ENCODE measurements at places on chromosomes 6 and 20.

GRCh38 chr20:52420805-52421204 is 229.2 kb upstream of the ZFP64 start:
- DNase-seq = no peak

DNA sequence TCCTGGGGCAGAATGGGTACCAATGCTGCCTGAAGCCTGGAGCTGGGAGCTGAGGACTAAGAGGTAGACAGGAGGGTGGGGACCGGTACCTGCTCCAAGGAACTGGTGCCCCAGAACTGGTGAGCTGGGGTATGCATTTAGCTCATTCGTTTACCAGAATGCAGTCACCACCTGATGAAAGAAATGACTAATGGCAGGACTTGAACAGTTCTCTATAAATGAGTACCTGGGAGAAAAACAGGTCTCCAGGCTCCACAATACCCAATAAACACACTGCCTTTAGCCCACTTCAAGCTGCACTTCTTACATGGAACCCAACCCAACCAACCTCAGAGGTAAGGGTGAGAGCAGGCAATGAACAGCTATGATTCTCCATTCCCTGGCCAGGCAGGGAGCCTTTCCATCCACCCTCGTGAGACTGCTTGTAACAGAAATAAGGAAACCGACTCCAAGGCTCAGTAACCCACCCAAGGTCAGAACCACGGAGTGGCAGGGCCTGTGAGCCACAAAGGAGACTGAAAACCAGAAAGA is 15.4 kb downstream of the FKBP1A start:
- no peak for DNase-seq

DNA sequence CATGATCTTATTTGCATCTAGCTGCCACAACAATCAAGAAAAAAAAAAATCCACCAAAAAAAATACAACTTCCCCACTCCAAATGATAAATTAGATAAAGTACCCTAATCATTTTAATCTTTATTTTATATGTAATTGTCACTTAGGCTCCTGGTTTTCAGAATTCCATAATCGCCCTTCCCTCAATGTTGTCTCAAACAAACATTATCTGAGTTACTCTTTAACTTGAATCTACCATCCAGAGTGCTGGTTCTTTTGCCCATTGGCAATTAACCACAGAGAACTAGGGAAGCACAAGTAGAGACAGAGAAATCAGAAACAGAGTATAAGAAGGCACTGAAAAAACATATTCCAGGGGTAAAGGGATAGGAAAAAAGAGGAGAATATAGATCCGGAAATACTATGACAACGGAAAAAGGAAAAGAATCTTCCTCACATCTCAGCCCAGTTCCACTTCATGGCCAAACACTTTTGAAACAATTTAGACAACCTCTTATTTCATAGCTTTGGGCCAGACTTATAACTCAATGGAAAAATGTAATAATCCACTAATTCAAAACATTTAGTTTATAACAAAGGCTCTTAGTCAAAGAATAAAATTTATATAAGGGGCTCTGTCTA is 861 bp upstream of the NHSL1 start:
- no peak for DNase-seq

DNA sequence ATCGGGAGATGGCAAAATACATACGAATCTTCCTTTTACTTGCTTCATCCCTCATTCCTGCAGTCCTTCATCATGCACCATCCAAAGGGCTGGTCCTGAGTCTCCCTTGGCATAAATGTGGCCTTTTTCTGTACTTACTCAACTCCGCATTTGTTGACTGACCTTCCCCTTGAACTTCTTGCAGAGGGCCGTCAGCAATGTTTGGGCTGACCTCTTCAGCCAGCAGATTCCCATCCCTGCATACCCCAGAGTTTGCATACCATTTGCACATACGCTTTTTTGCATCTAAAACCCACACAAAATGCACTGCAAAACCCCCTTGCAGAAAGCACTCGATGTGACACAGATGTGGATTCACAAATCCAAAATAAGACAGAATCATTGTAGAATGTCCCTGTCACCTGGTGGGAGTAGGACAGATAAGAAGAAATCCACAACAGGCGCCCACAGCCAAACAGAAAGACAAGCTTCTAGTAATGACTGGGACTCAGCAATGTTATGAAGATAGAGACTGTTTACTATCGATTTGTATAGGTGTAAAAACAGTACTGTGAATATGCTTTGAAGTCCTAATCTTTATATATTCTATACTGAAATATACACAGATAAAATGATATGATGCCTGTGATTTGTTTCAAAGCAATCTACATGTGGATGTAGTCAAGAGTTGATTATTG is 45.8 kb downstream of the TBC1D7 start:
- no peak for DNase-seq

- DNase-seq = no peak
These were observed 41.2 kb downstream of the THBS2 start for GRCh38 chr6:169212436-169212835.

DNA sequence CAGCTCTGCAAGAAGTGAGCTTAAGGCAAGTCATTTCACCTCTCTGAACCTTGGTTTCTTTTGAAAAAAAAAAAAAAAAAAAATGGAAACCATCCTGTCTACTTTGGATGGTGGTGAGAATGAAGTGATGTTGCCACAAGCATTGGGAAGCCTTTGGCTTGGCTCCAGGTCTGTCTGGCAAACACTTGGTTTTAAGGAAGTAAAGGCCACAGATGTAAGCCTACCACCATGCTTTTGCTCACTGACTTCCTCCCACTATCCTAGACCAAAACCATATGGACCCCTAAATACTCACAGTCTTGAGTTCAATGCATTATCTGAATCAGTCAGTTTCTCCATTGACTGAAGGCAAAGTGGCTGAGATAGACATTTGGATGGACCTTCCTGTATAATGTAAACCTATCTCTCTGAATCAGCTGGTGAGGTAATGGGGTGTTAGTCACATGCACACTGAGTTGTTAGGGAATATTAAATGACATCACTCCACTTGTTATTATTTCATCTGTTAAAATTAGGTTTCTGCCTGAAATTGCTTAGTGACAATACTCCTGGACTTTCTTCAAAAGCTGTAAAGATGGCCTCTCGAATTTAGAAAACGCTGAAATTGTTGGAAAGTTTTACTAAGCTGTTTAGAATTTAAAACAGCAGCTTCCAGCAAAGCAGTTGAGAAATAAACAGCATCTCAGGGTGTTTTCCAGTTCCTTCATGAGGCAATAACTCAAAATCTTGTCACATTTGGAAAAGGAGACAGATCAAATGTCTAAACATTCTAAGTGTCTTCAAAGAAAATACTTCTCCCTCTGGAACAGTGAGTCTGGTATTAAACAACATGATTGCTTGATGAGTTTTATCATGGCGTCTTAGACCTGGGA is 833.5 kb downstream of the DHX35 start:
- DNase-seq = no peak

GRCh38 chr20:10609276-10609675 is 64.5 kb downstream of the JAG1 start:
- DNase-seq = no peak

DNA sequence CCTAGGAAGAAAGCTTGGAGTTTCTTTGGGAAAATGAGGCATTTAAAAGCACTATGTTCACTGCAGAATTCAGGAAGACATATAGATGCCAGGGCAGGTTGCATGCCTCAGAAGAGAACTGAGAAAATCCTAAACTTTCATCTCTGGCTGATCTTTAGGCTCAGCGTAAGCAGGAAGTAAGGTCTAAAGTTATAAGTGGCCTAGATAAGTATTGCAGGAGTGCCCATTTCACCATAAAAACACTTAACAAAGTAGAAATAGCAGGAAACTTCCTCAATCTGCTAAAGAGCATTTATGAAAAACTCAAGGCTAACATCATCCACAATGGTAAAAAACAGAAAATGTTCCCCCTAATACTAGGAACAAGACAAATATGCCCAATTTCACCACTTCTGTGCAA is 320.3 kb downstream of the BMP2 start:
- no peak for DNase-seq

DNA sequence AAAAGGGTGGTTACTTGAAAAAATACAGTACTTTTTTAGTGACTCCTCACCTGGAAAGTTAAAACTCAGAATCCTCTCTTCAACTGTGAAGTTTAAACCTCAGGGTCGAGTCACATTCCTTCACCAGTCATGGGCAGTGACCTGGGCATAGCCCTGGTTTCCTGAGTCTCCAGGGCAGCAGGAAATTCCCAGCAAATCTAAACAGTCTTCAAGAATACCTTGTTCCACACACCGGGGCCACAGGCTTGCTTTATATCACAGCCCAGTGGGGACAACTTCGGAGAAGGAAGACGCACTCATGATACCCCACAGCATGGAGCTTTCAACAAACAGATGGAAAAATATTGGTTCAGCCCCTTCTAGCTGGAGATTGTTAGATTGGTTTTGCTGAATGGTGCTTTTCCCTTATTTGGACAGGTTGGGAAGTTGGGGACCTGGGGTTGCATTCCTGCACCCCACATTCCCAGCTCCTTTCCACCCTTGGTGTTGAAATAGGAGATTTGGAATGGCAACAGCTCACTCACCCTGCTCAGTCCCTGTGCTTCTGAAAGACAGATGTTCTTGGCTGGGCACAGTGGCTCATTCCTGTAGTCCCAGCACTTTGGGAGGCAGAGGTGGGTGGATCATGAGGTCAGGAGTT is 113.0 kb upstream of the TMEM170B start:
- no peak for DNase-seq
